ENCODE measurements at places on chromosomes 16 and 17.

DNA sequence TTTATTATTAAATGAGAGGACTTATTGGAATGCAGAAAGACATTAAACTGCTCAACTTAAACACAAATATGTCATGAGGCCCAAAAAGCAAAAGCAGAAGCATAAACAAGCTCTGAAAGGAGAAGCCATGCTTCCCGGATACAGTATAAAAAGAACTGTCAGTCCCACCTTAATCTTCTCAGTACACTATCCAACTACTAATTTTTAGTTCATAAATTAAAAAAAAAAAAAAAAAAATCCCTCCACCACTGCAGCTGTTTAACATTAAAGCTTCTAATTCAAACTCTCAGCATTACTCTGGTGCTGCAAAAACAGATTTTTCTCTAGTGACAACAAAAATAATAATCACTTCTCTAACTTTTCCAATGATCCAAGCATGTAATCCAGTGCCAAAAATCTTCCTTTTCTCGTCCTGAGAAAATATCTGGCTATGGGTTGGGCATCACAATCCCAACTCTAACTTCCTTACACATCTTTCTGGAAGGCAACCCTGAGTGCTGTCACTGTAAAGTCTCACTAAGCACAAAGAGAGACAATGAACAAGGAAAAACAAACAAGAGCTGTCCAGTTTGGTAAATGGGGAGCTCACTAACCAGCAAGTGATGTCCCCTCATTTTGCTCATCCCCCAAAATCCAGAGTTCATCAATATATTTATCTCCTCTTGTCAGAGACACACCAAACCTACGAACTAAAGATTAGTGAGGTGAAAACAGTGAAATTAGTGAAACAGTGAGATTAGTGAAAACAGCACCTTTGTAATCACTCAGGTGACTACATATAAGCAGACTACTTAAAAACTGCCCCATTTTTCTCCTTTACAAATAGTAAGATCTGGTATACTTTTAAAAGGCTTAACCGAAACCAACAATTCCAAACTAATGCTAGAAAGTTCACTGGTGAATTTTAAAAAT lies 5.5 kb downstream of the USP32 start:
- DNase-seq: no peak

GRCh38 chr16:65281586-65281985 lies 159.7 kb upstream of the CDH11 start:
- no peak for DNase-seq

DNA sequence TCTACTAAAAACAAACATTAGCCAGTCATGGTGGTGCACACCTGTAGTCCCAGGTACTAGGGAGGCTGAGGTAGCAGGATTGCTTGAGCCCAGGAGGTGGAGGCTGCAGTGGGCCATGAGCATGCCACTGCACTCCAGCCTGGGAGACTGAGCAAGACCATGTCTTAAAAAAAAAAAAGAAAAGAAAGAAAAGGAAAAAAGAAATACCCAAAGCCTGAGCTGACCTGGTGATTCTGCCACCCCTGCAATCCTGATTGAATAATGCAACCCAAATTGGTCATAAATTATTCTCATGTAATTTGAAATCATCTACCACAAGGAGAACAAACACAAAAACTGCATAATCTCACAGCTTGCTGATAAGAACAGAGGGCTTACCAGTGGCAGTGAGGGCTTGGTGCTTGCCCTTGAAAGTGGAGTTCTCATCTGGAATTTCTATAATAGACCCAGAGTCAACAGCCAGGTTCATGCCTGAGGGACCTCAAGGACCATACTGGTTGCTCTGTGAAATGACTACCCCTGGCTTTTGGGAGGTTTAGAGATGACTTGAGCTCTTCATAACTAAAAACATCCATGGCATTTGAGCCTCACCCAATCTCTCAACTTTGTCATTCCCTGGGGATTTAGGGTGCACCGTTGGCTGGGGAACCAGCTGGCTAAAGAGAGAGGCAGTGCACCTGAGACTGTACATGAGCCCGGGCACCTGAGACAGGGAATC lies 35.4 kb upstream of the TMC5 start:
- no peak for DNase-seq

- DNase-seq: no peak
Measured at GRCh38 chr17:38575781-38576180, 30.0 kb downstream of the SRCIN1 start.

GRCh38 chr17:77609553-77610517 lies 348.7 kb upstream of the TNRC6C start:
- no peak for DNase-seq

GRCh38 chr16:89906140-89907025 lies 12.3 kb upstream of the MC1R start:
- DNase-seq: no peak

DNA sequence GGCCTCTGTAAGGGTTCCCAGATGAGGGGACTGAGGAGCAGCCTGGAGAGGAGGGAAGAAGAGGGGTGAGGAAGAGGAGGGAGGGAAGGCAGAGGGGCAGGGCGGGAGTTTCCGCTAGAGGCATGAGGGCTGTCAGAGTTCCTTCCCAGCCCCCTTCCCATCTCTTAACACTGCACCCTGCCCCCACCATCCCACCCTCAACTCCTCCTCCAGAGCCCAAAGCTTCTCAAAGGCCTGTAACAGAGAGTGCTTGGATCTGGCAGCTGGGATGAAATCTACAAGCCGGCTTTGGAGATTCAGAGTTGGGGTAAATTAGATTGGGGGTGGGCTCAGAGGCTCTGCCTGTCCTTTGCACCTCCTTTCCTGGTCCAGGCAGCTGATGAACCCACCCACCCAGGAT lies 57.3 kb upstream of the DLX4 start:
- DNase-seq: no peak

DNA sequence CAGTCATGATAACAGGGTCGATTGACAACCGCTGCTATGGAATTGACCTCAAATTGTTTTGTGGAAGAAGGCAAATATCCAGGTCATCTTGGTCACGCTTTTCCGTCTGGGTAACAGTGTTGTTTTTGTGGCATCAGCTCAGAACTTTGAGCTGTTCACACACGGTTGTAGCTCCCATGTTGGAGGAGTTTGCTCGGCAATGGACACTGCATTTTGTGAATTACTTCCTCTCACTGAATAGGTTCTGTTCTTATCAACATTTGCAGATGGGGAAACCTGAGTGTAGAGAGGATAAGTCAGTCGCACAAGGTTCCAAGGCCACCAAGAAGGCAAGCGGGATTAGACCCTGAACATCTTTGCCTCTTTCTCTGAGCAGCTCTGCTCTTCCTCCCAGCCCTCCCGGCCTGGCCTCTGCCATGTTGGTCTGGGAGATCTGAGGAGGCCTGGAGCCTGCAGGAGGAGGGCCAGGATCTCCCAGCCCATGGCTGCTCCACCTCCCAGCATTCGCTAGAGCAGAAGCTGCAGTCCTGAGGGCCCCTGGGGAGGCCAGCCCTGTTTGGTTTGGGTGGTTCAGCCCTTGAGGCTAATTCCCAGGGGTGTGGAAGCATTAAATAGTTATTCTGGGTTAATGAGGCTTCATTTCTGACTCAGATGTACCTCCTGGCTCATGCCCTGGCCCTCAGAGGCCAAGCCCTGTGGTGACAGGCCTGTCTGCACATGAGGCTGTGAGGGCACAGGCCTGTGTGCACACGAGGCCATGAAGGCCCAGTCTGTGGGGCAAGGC lies 154.1 kb upstream of the PLCG2 start:
- no peak for DNase-seq

DNA sequence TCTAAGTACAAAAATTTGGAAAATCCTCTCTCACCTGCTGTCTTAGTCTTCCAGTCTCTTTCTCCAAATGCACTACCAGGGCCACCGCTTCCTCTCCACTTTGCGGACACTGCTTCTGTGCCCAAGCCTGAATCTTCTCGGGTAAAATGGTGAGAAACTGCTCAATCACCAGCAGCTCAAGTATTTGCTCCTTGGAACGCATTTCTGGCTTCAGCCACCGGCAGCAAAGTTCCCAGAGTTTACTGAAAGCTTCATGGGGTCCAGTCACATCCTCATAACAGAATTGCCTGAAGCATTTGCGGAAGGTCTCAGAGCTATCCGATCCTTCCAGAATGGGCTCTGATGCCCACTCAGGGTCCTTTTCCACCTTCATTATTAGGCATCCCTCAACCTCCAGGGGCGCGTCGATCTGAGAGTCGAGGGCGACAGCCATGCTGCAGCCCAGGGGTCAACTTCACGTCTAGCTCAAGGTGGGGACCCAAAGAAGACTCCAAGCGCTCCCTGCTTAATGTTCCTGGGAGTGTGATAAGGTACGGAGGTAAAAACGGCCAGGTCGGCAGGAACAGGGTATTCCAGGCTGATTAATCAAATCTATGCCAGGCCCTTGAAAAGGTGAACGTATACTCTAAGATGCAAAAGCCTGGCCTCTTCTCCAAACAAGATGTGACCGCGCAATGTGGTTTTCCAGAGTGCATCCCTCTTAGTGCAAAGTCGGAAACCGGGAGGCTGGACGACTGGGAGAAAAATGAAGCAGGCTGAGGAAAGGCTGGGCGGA lies 763 bp downstream of the ZKSCAN2 start:
- peak; percentile 15 for DNase-seq

- peak; percentile 99 for DNase-seq
Measured at GRCh38 chr17:1455797-1456599, at the start of gene CRK. TSS of gene CRK (minus strand) at chr17:1456232. CDS start at chr17:1456117, 115 bp downstream.

DNA sequence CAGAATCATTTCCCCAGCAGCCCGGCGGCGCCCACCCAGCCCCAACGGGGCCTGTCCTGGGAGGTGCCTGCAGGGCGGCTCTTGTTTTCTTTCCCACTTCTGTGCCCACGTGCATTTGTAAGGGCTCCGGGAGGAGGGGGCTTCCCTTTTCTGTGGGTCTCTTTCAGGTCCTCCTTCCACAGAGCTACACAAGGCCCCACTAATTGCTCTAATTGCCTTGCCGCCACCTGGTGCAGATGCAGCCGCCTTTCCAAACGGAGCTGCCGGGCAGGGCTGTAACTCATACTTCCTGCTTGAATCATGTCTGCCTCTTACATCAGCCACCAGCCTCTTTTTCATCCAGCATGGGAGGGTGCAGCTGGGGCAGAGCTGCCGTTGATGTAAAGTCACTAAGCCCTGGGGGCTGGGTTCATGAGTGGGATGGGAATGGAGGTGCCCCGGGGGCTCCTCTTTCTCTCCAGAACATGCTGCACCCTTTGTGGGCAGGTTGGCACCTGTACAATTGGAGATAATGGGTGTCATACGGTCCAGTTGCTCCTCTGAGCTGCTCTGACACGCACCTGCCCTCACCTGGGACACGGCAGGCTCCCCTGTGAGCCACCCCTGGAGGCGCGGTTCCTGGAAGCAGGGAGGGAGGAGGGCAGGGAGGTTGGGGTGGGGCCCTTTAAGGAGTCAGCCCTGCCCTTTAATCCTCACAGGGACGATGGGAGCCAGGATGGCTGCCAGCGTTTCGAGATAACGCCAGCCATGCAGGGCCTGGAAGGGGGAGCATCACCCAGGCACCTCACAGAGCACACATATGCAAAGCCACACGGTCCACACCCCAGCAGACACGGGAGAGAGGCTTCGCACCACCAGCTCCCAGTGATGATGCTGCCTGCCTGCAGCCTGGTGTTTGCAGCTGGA lies 41.1 kb upstream of the KLHDC4 start:
- peak; percentile 89 for DNase-seq

GRCh38 chr17:80647746-80648145 lies 103.1 kb downstream of the RPTOR start:
- no peak for DNase-seq

DNA sequence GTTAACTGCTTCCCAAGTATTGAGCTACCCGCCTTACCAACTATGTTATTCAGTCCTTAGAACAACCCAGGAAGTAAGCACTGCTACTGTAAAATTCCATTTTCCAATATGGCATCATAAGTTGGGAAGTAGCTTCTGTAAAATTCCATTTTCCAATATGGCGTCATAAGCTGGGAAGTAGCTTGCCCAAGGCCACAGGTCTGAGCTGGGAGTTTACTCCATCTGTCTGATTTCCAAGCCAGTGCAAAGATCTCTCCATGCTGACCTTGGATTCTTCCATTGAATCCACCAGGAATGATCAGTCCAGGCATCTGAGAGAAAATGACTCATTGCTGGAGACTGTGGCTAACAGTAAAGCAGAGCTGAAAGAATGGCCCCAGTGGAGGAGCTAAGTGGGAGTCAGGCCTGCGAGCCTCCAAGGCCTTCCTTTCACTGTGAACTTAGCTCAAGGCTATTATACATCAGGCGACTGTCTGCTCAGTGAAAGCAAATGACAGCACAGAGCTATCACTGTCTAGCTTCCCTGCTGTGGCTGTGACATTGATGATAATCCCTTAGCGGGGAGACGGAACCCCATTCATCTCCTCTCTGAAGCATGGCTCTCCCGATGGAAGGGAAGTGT lies 430.4 kb downstream of the HAPSTR1 start:
- DNase-seq: no peak

DNA sequence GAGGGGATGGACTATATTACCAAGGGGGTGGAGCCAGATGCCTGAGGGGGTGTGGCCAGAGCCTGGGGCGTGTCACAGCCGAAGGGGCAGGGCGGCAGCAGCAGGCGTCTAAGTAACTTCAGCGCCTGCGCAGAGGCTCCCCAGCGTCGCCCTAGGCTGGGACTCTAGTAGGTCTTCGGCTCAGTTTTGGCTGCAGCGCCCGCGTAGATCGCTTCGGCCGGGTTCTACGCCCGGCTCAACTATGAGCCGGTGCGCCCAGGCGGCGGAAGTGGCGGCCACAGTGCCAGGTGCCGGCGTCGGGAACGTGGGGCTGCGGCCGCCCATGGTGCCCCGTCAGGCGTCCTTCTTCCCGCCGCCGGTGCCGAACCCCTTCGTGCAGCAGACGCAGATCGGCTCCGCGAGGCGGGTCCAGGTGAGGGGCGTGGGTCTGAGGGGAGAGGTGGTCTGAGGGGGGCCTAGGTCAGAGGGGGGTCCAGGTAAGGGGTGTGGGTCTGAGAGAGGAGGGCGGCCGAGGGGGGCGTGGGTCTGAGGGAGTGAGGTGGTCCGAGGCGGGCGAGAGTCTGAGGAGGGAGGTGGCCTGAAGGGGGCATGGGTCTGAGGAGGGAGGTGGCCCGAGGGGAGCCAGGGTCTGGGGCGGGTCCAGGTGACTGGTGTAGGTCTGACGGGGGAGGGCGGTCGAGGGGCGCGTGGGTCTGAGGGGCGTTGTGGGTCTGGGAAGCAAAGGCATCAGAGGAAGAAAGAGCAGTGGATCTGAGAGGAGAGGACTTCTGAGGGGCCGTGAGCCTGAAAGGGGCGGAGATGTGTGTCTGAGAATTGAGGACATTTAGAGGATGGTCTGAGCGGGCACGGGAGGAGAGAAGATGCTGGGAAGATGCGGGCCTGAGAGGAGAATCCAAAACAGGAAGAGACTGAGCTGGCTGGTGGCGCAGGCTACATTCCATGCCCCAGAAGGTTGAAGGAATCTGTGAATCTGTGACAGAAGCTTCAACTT lies at the start of gene LPCAT2:
Gene LPCAT2 (plus strand): TSS at position 132 of the 991 bp plus-strand sequence. CDS start 110 bp downstream, at position 242.
- DNase-seq: peak; percentile 96

DNA sequence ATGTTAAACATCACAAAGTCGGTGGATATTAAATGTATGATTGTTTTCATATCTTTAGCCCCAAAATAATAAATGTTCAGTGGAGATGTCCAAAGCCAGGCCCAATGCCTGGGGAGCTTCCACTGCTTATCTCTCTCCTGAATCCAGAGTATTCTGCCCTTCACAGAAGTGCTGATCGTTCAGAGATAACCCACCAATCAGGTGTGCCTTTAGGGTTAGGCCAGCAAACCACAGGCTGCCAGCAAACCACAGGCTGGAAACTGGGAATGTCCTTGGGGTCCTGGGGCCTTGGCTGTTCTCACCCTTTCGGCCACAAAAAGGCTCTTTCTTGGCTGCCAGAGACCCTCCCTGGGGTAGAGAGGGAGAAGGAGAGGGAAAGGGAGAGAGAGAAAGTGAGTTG lies 33.9 kb downstream of the NXN start:
- no peak for DNase-seq

- DNase-seq: peak; percentile 59
Measured at GRCh38 chr16:48905632-48906505, 295.9 kb upstream of the N4BP1 start.

Data from lower leg skin (tissue), 4 donors.